Cortex of kidney (tissue), 1 donor: ENCODE measurements at places on chromosomes 11 and 22.

DNA sequence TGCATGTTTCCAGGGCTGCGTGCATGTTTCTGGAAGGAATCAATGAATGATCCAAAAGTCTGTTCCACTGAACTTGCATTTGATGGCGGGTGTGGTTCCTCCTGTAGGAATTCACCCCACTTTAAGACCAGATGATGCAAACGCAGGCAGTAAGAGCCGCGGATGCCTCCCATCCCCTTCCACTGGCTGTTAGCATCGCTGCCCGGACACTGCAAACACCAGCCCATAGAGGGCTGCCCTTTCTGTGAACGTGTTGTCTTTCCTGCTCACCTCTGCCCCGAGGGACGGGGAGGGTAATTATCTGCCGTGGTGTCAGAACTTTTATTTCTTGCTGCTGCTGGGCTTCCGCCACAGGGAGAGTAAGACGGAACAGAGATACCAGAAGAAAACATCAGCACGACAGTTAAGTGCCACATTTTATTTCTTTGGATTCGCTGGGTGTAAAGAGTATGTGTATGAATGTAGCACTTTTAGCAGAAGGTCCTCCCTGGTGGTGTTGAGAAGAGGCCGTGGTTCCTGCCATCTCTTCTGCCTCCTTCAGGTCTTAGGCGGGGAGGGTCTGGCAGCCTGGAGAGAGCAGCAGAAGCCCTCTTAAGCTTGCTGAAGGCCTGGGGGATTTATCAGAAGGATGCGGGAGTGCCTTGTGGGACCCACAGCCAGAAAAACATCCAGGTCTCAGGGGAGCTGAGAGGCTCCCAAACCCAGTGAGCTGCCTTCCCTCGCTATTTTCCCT, 53.2 kb upstream of the NECTIN1 start:
- no peak for DNase-seq

DNA sequence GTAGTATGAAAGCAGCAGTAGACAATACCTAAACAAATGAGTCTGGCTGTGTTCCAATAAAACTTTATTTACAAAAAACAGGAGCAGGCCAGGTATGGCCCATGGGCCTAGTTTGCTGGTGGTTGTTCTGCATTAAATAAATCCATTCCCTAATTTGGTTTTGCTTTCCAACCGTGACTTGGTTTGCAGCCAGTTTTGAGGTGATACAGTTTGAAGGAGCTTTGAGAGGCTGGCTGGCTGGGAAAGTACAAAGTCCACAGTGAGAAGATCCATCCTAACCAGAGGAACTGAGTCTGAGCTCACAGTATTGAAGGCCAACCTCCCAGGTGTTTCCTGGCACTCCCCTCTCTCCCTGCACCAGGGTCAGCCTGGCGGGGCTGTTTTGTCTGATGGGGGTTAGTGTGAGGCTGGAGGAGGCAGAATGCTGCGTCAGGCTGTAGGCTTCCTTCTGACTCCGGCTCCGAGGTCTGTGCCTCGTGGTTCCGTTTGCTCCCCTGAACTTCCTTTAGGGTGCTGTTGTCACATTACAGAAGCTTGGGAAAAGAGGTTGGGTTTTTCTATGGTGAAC, 129.5 kb downstream of the MICAL2 start:
- DNase-seq: no peak

- DNase-seq: no peak
Observed at GRCh38 chr11:76209973-76210930, 4.0 kb upstream of the WNT11 start.

DNA sequence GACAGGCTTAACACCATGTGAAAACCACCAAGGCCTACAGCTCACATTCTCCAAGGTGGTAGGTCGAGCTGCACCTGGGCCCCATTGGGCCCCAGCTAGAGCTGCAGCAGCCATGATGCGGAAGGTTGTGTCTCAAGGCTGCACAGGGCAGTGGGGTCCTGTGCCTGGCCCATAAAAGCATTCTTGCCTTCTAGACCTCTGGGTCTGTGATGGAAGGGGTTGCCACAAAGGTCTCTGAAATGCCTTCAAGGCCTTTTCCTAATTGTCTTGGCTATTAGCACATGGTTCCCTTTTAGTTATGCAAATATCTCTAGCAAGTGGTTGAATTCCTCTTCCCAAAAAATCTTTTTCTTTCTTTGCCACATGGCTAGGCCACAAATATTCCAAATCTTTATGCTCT, 52.5 kb upstream of the C11orf58 start:
- no peak for DNase-seq

DNA sequence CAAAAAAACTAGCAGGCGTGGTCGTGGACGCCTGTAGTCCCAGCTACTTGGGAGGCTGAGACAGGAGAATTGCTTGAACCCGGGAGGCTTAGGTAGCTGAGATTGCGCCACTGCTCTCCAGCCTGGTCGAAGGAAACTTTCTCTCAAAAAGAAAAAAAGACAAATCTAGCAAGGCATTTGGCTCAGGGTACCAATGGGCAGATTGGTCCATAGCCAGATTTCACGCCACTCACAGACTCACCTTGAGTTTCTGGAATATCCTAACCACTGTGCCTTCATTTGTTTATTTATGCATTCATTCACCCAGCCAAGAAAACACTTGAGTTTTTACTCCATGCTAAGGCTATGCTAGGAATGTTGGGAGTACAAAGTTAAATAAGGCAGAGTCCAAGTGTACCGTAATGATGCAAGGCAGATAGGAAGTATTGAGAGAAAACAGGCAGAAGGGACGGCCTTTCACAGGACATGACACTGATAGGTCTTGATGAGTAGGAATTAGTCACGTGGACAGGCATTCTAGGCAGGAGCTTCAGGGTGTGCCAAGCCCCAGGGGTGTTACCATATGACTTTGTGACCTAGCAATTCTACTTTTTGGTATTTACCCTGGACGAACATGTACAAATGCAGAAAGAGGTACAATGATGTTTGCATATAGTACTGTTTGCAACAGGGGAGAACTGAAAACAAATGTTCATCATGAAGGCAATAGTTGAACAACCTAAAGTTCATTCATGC, 3.0 kb upstream of the PACSIN3 start:
- no peak for DNase-seq

DNA sequence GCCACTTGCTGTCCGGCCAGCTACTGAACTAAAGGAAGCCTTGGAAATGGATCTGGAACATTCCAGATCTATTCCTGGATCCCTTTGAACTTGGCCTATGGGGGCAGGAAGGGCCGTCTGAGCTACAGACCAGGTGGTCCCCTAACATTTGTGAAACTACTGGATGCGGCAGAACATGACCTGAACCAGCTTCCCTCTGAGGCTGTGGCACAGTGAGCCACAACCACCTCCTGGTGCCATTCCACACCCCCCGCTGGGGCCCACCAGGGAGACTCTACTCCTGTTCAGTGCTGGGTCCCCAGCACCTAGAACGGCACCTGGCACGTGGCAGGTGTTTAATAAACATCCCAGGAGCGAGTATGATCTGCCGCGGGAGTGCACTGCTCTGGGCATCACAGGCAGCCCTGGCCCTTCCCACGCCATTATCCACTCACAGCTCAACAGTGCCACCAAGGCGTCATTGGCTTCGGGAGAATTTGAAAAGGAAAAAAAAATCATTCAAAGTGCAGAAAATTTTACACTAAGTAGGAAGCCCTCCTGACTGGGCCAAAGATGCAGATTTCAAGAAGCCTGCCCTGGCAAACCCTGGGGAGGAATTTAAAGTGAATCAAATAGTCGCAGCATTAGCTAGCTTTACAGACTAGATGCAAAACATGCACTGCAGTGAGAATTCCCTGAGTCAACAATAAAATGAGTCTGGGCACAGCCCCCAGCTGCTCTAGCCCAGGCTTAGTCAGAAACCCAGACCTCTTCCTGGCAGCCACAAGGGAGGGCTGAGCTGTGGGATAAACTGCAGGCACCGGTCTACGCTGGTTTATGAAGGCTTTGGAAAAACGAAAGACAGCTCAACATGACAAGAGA, 14.3 kb upstream of the EFCAB6 start:
- no peak for DNase-seq

- no peak for DNase-seq
Observed at GRCh38 chr11:69654660-69655478, 13.9 kb downstream of the CCND1 start.

GRCh38 chr11:107665018-107665417, 46.8 kb downstream of the SLN start:
- no peak for DNase-seq

DNA sequence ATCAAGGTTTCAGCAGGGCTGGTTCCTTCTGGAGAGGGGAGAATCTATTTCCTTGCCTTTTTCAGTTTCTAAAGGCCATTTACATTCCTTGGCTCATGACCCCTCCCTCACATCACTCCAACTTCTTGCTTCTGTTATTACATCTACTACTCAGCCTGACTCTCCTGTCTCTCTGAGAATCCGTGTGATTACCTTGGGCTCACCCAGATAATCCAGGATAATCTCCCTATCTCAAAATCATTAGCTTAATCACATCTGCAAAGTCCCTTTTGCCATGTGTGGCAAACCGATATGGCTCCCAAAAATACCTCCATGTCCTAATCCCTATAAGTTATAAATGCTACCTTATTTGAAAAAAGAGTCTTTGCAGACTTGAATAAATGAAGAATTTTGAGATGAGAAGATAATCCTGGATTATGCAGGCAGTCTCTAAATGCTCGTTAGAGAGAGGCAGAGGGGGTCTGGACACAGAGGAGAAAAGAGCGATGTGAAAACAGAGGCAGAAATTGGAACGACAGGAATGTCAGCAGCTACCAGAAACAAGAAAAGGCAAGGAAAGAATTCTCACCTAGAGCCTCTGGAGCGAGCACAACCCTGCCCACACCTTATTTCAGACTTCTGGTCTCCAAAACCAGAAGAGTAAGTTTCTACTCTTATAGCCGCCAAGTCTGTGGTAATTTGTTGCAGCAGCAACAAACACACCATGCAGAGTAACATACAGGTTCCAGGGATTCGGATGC, 23.6 kb upstream of the ARHGAP32 start:
- no peak for DNase-seq

GRCh38 chr22:17913801-17914347, 110.5 kb downstream of the MICAL3 start:
- DNase-seq: no peak

DNA sequence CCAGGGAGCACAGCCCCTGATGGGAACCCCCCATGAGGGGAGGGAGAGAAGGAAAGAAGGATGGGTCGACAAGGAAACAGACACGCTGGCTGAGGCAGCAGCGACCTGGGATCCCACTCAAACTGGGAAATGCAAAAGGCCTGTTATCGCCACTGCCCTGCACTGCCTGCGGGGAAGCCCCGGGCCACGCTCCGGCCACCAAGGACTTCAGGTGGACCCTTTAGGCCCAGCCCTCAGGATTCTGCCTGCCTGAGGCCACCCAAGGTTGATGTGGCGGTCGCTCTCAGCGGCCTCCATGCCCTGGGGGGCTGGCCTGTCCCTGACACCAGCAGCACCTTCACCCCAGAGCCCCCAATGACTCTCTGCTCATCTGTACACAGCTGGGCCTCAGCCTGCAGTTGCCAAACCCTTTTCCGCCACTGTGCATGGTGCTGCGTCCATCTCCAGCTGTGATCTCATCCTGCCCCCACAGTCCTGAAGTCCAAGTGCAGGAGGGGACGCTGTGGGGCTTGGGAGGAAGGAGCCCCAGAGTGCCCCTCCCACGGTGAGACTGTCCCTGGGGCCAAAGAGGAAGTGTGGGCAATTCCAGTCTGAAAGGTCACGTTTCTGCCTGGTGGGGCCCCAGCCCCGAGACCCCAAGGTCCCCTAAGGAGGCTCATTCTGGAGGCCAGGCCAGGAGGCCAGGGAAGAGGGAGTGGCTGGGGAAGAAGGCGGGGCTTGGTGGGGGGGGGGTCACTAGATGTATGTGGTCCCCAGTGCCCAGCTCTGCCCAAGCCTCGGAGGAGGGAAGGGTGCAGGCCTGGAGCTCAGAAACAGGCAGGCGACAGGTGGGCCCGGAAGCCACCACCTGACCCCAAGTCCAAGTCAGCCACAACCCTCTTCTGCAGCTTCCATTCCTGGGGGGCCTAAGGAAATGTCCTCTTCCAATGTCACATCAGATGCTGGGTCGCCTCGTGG, 31.6 kb downstream of the OSBPL5 start:
- no peak for DNase-seq

DNA sequence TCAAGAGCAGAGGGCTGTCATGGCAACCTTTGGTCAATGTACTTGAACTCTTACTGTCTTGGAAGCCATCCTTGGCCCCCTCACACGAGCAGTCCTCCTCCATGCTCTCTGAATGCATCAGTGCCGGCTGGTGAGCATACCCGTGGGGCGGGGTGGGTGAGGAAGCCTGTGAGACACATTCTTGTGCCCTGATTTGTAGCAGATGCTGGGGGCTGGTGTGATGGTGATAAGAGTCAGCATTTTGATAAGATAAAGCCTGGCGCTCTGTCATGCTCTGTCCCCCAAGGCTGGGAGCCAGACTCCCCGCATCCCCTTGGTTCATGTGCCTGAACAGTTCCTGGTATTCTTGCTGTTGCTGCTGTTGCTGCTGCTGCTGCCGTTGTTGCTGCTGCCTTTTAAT, 20.5 kb upstream of the APOA1 start:
- no peak for DNase-seq

GRCh38 chr11:69308936-69309615, 15.1 kb downstream of the MYEOV start:
- no peak for DNase-seq

DNA sequence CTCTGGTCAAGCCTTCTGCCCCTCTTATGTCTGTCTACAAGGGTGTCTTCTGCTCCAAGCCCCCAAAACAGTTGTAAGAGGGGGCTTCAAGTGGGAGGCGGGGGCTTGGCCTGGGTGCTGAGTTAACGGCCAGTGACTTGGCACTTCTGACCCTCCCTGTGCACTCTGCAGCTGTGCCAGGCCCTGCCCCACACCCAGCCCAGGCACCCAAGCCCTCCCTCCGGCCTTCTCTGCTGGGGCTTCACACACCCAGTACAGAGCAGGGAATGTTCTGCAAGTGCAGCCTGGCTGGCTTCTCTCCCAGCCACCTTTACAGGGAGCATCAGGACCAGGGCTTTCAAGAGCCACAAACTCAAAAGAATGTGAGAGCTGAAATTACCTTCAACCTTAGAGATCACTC, 3.8 kb downstream of the TMEM121B start:
- no peak for DNase-seq

DNA sequence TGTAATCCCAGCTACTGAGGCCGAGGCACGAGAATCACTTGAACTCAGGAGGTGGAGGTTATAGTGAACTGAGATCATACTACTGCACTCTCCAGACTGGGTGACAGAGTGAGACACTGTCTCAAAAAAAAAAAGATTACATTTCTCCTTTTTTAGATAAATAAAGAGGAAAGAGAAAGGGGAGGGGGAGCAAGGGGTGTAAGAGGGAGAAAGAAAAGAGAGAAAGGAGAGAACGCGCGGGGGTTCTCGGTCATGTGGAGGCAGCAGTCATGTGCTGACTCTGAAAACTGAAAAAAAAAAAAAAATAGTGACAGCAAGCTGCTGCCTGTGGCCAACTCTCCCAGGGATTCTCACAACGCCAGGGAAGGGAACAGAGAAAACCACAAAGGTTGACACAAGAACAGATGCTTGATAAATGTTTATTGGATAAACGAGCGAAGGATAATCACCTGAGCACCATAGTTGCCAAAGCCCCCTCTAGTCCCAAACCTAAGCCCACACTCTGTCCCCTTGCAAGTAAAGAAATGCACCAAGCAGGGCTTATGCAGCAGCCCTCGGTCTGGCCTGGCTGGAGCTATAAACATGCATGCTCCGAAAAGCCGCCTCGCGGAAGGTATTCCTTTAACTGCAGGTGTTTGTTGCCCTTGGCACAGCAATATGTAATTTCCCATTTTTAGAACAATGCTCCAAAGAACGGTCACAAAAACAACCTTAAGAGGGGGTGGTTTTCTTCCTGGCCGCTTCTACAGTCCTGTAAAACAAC, 14.5 kb downstream of the SCGB1A1 start:
- DNase-seq: no peak

- DNase-seq: no peak
Observed at GRCh38 chr11:95682552-95682951, 107.0 kb downstream of the FAM76B start.
